Peyer's patch (tissue), 4 donors: ENCODE measurements at places on chromosomes 3 and 15.

DNA sequence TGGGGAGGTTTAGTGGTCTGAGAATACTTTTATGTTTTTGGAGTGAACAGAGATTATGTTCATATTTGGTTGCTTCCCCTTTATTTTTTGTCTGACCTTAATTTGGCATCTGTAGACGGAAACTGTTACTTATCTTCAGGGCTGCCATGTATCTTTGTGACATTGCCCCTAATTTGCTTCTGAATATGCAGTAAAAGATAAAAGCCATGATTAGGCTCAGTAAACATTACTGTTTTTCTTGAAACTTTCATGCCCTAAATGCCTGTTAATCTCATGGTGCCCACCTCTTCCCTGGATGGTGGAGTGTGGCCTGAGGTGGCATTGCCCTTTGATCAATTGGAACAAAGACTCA is 106.7 kb downstream of the C3orf70 start:
- no peak for DNase-seq

DNA sequence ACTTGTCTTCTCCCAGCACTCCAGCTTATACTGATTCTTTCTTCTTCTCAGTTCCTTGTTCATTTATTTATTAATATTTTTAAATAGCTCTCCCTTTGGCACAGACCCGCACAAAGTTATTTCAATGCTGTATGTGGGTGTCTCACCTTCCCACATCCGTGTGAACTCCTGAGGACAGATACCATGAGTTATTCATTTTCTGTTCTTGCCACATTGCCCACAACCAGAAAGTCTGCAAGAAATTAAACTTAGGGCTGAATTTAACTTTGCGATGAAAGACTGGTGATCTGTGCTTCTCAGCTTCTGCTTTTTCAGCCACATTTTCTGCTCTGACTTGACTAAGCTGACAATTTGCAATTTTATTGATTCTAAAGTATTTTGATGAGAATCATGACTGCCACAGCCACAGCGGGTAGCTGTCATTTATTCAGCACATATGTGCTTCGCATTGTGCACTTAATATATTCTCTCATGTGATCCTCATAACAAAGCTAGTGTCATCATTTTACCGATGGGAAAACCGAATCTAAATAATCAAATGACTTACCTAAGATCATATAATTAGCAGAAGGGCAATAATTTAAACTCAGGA is 569.8 kb downstream of the EDEM1 start:
- no peak for DNase-seq

- DNase-seq: no peak
These were observed 191.2 kb downstream of the PLCL2 start for GRCh38 chr3:17075907-17076306.

- no peak for DNase-seq
These were observed 76.0 kb upstream of the SLC25A26 start for GRCh38 chr3:66144568-66145407.

GRCh38 chr3:152466784-152467183 is 198.1 kb downstream of the MBNL1 start:
- no peak for DNase-seq

GRCh38 chr3:64995857-64996551 is 308.2 kb upstream of the ADAMTS9 start:
- no peak for DNase-seq

DNA sequence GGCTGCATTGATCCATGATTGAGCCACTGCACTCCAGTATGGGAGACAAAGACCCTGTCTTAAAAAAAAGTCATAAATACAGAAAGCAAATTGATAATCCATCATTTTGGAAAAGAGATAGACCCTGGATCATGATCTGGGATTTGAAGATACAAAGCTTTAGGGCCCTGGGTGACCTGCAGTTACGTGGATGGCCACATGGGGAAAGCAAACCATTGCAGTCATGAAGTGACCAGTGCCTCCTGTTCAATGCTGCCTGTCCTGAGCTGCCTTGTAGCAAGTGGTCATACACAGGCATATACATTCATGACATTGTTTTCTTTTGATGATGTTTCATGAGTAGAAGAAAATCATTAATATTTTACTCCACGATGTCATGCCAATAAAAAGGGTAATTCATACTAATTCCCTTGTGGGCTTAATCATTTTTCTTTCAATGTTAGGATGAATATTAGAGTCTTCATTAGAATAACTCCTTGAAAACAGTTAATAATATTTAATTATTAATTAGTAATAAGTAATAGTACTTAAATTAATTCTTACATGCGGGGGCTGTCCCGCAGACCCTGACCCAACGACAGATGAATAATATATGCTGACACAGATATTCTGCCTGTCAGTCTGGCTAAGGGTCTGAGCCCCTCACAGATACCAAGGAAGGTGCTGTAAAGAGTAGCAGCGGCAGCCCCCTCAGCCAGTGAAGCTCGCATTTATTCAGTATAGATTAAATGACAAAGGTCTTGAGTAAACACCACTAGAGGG is 109.0 kb upstream of the UNC13C start:
- DNase-seq: no peak

GRCh38 chr15:77659350-77660321 is 26.9 kb upstream of the LINGO1 start:
- peak; percentile 64 for DNase-seq

GRCh38 chr3:29420106-29420505 is 139.2 kb downstream of the RBMS3 start:
- DNase-seq: no peak

GRCh38 chr15:50046867-50047266 is 72.2 kb downstream of the ATP8B4 start:
- DNase-seq: no peak

GRCh38 chr3:109118584-109118983 is 650 bp upstream of the MORC1 start:
- no peak for DNase-seq

DNA sequence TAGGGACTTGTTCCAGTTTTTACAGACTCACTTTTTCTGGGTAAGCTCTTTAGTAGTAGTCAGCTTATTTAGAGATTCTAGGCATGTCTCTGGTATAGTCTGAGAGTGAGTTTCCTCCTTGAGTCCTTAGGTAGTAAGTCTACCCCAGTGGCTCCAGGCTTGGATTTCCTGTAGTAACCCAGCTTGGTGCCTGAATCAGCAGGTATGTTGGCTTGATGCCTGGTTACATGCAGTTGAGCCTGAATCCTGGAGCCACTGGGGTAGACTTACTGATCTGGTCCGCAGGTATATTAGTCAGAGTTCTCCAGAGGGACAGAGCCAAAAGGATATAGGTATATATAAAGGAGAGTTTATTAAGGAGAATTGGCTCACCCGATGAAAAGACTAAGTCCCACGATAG is 85.8 kb upstream of the RBMS3 start:
- no peak for DNase-seq

GRCh38 chr3:171072432-171072831 is 45.9 kb upstream of the SLC2A2 start:
- no peak for DNase-seq

DNA sequence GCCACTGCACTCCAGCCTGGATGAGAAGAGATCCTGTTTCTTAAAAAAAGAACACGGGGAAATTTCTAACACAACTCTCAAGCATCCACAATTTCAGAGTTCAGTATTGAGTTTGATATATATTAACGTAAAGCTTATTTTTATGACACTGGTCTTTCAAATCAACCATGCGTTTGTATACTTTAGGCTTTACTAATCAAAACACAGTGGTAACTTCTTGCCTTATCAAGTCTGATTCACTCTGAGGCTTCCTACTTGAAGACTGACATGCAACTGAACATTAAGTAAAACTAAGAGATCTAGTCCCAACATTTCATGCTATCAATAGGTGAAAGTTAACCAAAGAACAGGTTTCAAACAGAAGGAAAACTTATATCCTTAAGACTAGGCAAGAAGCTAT is 46.7 kb downstream of the PRTG start:
- DNase-seq: no peak

DNA sequence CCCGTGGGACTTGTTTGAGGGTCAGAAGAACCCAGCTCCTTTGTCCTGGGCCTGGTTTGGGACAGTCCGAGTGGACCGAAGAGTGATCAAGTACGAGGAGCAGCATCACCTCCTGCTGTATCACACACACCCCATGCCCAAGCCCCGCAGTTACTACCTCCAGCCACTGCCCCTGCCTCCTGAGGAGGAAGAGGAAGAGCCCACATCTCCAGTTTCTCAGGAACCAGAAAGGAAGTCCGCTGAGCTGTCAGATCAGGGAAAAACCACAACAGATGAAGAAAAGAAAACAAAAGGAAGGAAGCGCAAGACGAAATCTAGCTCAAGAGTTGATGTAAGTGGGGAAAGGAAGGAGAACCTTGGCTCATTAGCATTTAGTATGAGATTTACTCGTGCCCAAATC is 3.3 kb upstream of the P2RY12 start:
- no peak for DNase-seq

GRCh38 chr15:30830961-30831360 is 72.8 kb upstream of the FAN1 start:
- no peak for DNase-seq

DNA sequence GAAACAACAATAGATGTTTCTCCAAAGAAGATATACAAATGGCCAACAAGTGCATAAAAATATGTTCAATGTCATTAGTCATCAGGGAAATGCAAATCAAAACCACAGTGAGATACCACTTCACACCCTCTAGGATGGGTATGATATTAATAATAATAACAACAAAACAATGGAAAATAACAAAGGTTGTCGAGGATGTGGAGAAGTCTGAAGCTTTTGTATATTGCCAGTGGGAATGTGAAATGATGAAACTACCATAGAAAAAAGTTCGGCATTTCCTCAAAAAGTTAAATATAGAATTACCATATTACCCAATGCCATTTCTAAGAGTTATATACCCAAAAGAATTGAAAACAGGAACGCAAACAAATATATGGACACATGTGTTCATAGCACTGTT is 10.8 kb downstream of the BHLHE40 start:
- no peak for DNase-seq

GRCh38 chr3:55089211-55089610 is 161.4 kb upstream of the LRTM1 start:
- no peak for DNase-seq
